Cortex of kidney (tissue), 1 donor: ENCODE measurements at places on chromosomes 11 and 22.

DNA sequence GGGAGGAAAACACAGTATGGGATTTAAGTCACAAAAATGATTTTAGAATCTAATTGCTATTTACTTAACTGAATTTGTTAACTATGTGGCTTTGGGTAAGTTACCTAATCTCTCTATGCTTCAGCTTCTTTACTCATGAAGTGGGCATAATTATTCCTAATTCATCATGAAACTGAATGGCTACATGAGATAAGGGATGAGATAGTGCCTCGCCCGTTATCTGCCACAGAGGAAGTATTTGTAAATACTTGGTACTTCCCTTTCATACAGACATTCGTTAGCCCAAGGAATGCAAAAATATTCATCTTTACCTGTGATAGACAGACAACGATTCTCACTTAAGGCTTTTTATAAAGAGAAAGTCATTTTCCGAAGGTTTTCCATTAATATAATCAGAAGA is 221.2 kb upstream of the BLID start:
- no peak for DNase-seq

DNA sequence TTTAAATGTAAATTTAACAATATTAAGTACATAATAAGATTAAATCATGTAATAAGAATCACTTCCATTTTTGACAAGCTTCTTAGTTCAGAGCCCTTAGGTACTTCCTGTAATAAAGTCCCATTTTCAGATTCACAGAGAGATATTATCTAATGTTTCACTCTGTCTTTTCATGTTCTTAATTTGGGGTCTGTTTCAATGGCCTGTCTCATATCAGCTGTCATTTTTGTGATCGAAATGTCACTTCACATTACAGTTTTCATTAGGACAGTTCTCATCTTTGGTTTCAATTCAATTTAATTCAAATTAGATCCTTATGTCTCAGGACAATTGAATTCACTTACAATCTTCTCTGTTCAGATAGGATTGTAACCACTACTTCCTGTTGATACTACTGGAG is 22.6 kb upstream of the OLFML1 start:
- no peak for DNase-seq

DNA sequence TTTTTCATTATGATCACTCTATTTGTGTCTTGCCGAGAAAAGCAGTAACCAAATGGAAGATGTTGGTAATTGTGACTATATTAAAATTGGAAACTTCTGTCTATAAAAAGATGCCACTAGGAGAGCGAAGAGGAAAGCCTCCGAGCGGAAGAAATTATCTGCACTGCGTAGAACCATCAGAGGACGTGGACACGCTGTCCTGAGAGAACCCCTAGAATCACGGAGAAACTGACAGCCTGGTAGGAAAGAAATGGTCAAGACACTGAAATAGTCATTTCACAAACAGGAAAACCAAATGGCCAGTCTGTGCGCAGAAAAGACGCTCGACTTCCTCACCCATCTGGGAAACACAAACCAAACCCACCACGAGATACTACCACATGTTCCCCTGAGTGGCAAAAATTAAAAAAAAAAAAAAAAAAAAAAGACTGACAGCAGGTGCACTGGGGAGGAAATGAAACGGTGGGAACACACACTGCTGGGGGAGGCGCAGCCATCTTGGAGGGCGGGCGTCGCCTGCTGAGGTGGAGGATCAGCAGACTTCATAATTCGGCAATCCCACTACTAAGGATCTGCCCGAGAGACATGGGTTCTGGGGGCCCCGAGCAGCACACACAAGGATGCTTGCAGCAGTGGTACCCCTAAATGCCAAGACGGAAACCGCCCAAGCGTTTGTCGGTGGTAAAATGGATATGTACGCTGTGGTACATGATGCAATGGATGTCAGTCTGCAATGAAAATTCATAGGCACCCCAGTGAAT is 21.3 kb downstream of the IFITM10 start:
- no peak for DNase-seq

GRCh38 chr11:122808478-122808869 is 29.8 kb upstream of the CRTAM start:
- no peak for DNase-seq

DNA sequence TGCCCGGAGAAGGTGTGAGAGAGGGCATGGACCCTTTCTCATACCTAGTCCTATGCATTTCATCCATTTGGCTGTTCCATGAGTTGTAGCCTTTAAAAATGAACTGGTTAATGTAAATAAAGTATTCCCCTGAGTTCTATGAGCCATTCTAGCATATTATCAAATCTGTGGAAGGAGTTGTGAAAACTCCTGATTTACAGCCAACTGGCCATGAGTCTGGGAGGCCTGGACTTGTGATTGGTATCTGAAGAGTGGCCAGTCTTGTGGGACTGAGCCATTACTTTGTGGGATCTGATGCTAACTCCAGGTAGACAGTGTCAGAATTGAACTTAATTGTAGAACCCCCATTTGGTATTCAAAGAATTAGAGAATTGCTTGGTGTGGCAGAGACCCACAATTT is 48.4 kb downstream of the FAM118A start:
- DNase-seq = no peak

GRCh38 chr22:45231293-45231692 is 9.4 kb downstream of the KIAA0930 start:
- no peak for DNase-seq

DNA sequence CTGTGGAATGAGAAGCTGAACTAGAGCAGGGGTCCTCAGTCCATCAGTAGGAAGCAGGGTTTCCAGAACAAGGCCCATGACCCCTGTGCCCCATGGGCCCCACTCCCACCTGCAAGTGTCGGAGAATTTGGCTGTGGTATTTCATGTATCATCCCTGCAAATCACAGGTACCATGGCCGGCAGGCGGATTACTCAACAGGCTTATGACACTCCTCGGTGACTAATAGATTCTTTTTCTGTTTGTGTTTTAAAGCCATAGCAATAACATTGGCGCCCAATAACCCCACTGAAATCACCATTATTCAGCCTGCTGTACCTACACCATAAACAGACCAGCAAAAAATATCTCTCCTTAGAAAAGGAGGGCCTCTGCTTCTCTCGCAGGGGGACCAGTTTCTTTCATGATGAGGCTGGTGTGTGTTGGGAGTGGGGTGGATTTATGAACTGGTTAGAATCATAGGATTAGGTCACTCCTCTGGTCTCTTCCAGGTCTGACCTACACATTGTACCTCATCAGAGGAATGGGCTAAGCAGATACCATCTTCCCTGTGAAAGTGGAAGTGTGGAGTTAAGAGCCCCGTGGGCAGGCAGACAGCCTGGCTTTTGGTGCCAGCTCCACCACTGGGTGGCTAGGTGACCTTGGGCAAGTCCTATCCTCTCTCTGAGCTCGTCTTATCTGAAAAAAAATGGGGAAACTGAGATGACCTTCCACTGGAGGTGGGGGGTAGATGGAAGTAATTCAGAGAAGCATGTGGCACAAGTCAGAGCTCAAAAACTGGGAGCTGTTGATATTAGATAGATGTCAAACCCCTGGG is 60.2 kb upstream of the WNT11 start:
- no peak for DNase-seq

DNA sequence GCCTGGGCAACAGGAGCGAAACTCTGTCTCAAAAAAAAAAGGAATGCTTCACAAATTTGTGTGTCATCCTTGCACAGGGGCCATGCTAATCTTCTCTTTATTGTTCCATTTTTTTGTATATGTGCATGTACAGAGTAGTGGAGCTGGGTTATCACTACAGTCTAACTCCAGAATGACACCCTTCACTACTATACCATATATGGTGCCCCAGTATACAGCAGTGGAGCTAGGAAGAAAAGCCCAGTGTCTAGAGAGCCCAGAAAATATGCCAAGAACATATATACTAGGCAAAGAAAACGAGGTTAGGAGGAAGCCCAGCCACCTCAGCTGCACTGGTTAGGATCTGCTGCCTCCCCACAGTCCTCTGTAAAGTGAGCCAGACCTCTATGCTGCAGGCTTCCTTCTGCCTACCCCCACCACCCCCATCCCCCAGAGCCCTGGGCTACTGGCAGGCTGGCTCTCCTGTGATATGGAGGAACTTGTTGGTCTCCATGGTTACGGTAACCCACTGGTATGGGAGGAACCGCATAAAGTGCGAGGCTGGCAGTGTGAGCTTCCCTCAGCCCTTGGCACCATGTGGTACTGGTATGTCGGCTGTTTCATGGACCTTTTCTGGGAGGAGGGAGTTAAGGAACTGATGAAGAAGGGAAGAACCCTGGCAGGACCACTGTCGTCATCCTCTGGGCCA is 34.3 kb downstream of the RCOR2 start:
- DNase-seq = no peak

DNA sequence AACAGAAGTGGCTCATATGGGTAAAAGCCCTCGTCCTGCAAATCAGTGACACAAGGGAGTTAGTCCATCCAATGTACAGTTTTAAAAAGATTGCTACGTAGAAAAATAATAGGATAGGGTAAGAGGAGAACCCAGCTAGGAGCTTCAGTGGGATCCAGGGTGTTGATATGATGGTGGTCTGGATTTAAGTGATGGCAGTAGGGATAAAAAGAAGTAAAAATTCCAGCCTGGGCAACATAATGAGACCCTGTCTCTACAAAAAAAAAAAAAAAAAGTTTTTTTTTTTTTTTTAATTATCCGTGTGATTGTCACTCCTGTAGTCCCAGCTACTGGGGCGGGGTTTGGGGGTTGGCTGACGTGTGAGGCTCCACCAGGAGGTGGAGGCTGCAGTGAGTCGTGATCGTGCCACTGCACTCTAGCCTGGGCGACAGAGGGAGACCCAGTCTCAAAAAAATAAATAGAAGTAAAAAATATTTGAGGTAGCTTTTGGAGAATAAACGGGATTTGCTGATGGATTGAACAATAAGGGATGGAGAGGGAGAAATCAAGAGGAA is 7.0 kb upstream of the L3MBTL2 start:
- DNase-seq = no peak

DNA sequence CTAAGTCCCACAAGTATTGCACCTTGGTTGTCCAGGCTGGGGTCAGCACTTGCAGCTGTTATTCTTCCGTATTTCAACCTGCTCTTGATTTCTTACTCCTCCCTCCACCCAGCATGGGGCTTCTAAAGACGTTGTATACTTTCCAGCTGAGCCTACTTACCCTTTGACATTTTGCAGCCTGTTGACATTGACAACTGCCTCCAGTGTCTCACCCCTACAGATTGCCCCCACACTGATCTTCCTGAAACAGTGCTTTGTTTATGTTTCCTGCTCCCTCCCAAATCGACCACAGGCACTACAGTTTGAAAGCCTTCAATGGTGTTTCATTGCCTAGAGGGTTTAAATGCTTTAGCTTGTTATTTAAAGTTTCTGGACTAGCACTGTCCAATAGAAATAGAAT is 56.6 kb downstream of the FAM83F start:
- DNase-seq = no peak

DNA sequence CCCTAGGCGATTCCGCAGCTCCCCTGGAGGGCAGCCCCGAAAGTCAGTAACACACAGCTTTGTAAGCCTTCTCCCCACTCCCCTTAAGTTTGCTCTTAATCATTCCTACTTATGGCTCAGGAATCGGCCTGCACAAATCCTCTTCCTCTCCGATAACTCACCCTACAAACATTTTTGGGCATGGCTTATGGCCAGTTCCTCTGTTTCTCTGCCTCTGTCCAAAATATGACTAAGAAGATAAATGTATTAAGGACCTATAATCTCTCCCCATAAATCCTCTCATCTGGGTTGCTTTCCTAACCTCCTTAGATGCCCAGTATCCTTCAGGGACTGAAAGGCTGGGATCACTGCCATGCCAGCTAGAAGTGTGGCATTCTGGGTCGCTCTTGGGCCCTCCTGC is 41.0 kb downstream of the PAMR1 start:
- no peak for DNase-seq

- DNase-seq = no peak
These were observed 14.6 kb upstream of the FCHSD2 start for GRCh38 chr11:73156686-73157085.
